ENCODE measurements at places on chromosomes 3 and 15. TPM values are rescaled to one million over a fixed set of nuclear protein-coding genes. Genes with fewer than 3 reads are reported as not detected.

DNA sequence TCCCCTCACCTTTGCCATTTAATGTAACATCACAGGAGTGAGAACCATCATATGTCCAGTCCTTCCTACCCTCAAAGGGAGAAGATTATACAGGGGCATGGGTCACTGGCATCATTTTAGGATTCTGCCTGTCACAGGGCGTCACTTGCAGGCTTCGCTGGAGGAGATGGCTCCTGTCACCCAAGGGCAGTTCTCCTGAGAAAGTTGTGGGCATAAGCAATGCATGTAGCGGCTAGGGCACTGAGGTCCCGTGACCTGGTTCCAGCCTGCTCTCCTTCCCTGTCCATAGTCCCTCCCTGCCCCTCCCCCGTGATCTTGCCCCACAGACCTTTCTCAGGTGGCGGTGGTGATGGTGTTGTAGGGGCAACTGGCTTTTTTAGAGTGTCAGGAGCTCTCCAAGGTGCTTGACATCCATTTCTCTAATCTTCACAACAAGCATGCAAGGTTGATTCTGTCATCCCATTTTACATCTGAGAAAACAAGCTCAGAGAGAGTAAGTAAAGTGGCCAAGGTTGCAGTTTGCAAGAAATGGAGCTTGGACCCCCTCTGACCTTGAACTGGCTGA, 241.5 kb upstream of the CTDSPL start:
- DNase-seq, result no peak

DNA sequence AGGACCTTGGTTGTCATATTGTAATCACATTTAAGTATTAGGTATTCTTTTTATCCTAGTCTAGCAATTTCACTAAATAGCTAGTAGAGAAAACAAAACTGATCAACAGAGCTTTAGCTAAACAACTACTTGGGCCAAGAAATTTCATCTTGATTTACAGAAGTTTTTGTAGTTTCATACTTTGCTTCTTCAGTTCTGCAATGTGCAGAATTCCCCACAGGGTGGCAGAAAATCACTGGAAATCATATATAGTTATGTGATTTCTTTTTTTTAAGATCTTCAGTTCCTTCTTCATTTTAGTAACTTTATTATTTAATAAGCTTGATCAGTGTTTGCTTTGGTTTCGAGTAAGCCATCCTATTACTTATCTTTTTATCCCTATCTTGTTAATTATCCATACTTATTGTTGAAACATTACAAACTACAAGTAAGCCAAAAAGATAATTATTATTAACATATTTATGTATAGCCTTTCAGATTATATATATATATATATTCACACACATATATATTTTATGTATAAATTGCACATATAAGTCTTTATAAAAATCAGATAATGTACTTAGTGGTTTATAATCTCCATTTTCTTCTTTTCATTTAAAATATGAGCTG, 2.2 kb upstream of the BNIP2 start:
- DNase-seq, result no peak

GRCh38 chr3:123090728-123091531, 24.1 kb downstream of the PDIA5 start:
- no peak for DNase-seq

DNA sequence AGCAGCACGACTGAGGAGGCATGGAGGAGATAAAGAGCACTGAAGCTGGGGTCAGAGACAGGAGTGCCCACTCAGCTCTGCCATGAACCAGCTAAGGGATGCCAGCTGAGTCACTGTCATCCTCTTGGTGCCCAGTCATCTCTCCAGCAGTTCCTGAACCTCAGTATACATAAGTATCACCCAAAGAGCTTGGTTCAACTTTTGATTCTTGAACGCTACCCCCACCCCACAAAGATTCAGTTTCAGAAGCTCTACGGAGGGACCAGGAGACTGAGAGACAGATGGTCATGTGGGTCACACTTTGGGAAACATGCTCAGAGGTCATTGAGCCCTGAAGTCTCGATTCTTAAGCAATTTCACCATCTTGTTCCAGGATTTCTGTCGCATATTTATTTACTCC, 108.4 kb downstream of the ALDH1A2 start:
- no peak for DNase-seq

DNA sequence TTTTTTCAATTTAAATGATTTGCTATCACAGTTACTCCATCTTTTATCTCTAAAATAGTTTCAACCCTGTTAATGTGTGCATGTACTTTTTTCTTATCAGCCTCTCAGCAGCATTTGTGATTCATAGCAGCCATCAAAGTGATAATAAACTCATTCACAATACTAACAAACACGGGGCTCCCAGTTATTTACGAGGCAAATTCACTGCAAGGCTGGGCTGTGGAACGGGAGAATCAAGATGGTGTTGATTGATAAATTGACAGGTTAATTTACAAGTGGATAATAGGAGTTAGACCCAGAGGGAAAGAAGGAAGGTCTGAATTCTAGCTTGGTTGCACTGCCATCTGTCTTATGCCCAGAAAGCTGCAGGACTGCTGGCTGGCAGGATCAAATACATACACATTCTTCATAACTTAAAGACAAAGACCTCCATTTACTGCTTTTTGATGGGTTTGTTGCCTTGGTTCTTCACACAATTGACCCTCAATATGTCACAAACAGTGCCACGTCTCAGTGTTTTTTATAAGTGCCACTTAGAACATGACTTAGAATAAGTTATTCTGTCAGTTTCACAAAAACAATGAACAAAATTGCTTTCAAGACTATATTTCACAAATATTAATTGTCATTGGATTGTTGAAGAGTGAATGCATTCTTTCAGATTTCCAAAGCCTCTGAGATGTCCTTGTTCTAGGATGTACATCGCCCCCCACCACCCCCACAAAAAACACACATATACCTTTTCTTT, 562.8 kb downstream of the NR2F2 start:
- no peak for DNase-seq

GRCh38 chr3:72032441-72033135, 247.6 kb upstream of the PROK2 start:
- no peak for DNase-seq

GRCh38 chr15:74035121-74036017, 40.9 kb downstream of the PML start:
- no peak for DNase-seq

DNA sequence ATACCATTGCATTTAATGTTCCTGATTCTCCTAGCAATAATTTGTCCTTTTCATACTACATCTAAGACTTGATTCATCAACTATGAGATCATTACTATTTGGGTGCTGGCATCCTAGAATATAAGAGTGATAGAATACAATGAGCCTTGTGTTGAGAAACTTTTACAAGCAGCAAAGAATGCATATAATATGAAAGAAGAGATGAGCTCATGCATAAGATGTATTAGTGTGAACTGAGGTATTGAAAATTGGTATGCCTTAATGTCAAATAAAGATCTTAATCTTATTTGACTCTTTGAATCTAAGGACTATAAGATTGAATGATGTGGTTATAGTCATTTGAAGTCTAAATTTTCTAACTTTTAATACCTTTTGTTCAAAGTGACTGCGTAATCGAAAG, 220.0 kb upstream of the ARHGEF26 start:
- no peak for DNase-seq

- DNase-seq, result no peak
Observed at GRCh38 chr3:99013077-99013476, 111.6 kb upstream of the DCBLD2 start.

DNA sequence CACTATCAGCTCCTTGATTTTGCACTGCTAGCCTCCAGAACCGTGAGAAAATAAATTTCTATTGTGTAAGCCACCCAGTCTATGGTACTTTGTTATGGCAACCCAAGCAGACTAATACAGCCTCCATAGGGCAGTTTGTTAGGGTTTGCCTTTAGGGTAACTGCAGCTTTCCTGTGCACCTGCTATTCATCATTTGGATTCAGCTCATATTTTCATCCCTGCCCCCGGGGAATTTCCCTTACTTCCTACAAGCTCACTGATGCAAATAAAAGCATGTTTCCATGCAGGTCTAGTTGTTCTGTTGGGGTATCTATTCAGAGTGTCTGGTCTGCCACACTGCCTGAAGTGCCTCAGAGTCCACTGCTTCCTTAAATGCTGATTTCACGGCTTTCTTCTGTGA, 48.6 kb upstream of the ATOSA start:
- no peak for DNase-seq

GRCh38 chr3:70740872-70741271, 428.4 kb upstream of the MDFIC2 start:
- no peak for DNase-seq

DNA sequence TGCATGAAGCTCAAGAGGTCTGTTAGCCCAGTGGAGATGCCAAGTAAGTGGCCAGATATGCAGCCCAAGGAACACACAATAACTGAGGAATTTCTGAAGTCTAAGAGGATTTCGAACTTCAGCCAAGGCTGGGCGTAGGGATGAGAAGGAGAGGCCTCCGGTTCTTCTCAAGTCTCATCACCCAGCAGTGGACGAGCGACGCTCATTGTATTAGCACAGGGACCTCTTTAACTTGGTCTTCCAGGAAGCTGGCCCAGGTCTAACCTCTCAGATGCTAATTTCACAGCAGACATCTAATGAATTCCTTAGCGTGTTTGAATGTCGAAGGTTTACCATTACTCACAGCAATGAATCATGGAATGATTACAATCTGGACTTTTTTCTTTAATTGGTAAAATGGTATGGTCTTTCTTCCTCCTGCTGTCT, 85.0 kb downstream of the HES1 start:
- DNase-seq, result no peak

DNA sequence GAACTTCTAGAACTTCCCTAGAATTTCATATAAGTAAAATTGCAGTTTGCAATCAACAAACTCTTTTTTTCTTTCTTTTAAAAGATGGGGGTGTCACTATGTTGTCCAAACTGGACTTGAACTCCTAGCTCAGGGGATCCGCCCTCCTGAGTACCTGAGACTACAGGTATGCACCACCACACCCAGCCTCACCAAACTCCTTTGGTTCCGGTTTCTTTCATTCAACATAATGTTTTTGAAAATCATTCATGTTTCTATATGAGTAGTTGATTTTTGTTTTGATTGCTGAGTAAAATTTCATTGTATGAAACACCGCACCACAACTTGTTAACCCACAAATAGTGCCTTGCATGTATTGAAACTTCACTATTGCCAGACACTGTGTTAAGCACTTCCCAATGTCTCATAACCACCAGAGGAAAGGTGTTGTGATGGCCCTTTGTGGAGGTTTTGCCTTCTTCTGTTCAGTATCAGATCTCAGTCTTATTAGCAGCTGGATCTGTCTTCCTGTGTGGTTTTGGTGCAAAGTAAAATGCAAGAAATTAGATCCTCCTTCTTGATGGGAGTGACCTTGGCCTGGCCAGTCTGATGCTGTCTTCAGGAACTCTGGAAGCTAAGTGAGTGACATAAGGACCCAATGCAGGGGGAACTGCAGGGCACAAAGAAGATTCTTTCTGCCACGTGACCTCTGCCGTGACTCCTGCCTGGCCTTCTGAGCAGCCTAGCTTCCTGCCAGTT, 78.8 kb upstream of the UBE2E1 start:
- DNase-seq, result no peak

GRCh38 chr3:123371426-123371825, 77.5 kb downstream of the ADCY5 start:
- no peak for DNase-seq

- DNase-seq, result no peak
Observed at GRCh38 chr3:134772591-134772990, 22.5 kb upstream of the EPHB1 start.

- DNase-seq, result no peak
Observed at GRCh38 chr3:180743813-180744590, 64.7 kb upstream of the CCDC39 start.

DNA sequence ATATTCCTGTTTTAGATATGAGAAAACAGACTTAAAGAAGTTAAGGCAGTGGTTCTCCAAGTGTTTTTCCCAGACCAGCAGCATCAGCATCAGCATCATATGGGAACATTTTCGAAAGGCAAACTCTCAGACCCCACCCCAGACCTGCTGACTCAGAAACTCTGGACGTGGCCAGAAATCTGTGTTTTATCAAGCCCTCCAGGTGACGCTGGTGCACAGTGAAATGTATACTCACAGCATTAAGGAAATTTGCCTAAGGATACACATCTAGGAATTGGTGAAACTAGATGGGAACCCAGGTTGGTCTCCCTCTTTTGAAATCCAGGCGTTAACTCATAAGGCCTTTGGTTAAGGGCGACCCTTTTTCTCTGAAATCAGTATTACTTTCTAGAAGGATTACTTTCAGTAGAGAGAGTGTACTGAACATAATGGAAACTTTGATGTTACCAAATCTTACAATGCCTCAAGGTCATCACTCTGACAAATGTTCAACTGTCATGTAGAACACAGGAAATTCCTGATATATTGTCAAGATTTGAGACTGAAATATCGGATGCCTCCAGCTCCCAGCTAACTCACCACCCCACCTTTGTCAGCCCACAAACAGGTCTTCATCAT, 910.2 kb downstream of the ROBO1 start:
- no peak for DNase-seq

- DNase-seq, result no peak
Observed at GRCh38 chr3:139020036-139020867, 474 bp downstream of the PRR23B start.

DNA sequence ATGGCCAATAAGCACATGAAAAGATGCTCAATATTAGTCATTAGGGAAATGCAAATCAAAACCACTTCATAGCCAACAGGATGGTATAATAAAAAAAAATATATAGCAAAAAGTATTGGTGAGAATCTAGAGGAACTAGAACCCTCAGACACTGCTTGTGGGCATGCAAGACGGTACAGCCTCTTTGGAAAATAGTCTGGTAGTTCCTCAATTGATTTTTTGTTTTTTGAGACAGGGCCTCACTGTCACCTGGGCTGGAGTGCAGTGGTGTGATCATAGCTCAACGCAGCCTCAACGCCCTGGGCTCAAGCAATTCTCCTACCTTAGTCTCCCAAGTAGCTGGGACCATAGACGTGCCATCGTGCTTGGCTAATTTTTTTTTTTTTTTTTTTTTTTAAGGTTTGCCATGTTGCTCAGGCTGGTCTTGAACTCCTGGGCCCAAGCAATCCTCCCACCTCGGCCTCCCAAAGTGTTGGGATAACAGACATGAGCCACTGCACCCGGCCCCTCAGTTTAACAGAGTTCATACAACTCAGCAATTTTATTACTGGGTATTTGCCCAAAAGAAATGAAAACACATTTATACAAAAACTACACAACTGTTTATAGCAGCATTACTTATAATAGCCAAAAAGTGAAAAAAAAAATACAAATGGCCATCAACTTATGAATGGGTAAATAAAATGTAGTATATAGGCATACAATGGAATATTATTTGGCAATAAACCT, 5.1 kb downstream of the PRC1 start:
- no peak for DNase-seq

- no peak for DNase-seq
Observed at GRCh38 chr3:71859123-71859519, 74.2 kb upstream of the PROK2 start.

DNA sequence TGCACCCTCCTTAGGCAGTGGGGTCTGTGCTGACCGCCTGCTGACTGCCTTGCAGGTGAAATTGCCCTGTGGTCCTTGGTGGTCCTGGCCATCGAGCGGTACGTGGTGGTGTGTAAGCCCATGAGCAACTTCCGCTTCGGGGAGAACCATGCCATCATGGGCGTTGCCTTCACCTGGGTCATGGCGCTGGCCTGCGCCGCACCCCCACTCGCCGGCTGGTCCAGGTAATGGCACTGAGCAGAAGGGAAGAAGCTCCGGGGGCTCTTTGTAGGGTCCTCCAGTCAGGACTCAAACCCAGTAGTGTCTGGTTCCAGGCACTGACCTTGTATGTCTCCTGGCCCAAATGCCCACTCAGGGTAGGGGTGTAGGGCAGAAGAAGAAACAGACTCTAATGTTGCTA, 2.4 kb downstream of the RHO start:
- DNase-seq, result no peak

The XXYLT1 gene
- total RNA-seq, result 10.4 TPM

The ASB14 gene
- not detected for total RNA-seq

The HIGD2B gene
- total RNA-seq, result not detected

The IQCF5 gene
- total RNA-seq, result not detected

The EEF1AKMT4 gene
- total RNA-seq, result 6.4 TPM

The ACTRT3 gene
- 1.8 TPM for total RNA-seq
